ENCODE measurements at places on chromosomes 5 and 9. TPM values are rescaled to one million over a fixed set of nuclear protein-coding genes. Genes with fewer than 3 reads are reported as not detected.

- no peak for DNase-seq
Observed at GRCh38 chr9:4935001-4935672, 49.9 kb upstream of the JAK2 start.

GRCh38 chr5:41115281-41115680 is 44.1 kb upstream of the MROH2B start:
- DNase-seq, result peak; percentile 5

- DNase-seq, result no peak
Observed at GRCh38 chr5:135457424-135458071, 5.4 kb upstream of the TIFAB start.

Gene C5orf58
- 0.59 TPM for polyA plus RNA-seq

Gene MOB3B
- polyA plus RNA-seq, result 2.0 TPM

Data from forelimb muscle (tissue), 1 donor.